ENCODE measurements at places on chromosomes 6 and 20. TPM values are rescaled to one million over a fixed set of nuclear protein-coding genes. Genes with fewer than 3 reads are reported as not detected.

Gene ADAM33
- 23.7 TPM for total RNA-seq

Gene GABRR1
- total RNA-seq: not detected

Gene TXLNB
- 66.0 TPM for total RNA-seq

- DNase-seq: peak; percentile 71
These were observed 518 bp downstream of the PEX6 start for GRCh38 chr6:42978487-42978838.

- no peak for DNase-seq
These were observed 453.8 kb upstream of the HS3ST5 start for GRCh38 chr6:114796576-114796975.

- no peak for DNase-seq
These were observed 22.7 kb upstream of the MCM3 start for GRCh38 chr6:52306972-52307870.

DNA sequence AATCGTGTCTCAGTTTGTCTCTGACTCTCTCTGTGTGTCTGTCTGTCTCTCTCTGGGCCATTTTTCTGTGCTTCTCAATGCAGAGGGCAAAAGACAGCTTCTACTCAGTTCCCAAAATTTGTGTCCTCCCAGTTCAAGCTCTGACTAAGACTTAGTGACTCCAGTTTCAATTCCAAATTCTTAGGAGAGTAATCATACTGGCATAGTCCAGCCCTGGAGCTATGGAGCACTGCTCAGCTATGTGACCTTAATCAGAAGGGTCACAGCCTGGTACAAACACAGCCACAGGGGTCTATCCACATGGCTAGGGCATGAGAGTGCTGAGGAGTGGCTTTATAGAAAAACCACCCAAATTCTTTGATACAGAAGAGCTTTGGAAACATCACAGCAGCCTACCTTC is 91.9 kb downstream of the FOXF2 start:
- no peak for DNase-seq

DNA sequence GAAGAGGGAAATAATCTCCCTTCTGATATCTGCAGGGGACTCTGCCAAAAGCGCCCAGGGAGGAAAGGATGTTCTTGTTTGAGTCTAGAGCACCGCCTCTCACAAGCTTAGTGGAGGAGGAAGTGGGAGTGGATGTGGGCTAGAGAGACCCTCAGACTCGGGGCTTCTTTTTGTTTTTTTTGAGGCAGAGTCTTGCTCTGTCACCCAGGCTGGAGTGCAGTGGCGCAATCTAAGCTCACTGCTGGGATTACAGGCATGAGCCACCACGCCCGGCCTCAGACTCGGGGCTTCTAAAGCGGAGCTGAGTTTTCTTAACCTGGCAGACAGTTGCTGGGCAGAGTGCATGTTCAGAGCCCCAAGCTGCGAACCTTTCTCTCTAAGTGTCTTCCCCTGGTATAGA is 310.8 kb downstream of the BMP7 start:
- DNase-seq: no peak

GRCh38 chr6:44253307-44254101 is 3.8 kb downstream of the SLC35B2 start:
- no peak for DNase-seq

DNA sequence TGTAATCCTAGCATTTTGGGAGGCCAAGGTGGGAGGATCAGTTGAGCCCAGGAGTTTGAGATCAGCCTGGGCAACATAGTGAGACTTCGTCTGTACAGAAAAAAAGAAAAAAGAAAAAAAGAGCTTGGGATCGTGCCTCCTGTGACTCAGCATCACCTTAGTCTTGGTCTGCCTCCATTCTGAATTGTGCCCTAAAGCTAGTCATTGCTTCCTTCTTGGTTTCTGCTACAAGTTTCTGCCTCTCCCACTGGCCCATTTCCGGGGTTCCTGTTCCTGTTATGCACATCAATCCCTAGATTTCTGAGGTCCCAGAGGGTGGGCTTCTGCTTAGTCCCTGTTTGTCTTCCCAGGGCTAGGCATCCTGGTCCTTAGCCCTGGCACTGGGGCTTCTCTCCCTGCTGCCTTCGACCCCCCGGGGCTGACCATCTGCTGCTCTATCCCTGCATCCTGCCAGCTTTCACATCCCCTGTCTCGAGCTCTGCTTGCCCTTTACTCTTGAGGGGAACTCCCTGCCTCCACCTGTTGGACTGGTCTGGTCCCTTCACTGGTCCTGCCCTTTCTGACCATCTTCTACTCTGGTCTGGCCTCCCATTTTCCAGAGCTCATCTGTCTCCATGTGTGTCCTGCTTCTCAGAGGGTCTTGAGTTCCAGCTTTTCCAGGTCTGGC is 77.5 kb upstream of the ESR1 start:
- DNase-seq: no peak

GRCh38 chr6:158022749-158023596 is 41.3 kb downstream of the SYNJ2 start:
- DNase-seq: no peak

- no peak for DNase-seq
These were observed 13.1 kb upstream of the CDK19 start for GRCh38 chr6:110828396-110828795.

Gene LGSN
- total RNA-seq: not detected

- no peak for DNase-seq
These were observed 54.2 kb downstream of the SYNDIG1 start for GRCh38 chr20:24523661-24524060.

Gene SEL1L2
- not detected for total RNA-seq

DNA sequence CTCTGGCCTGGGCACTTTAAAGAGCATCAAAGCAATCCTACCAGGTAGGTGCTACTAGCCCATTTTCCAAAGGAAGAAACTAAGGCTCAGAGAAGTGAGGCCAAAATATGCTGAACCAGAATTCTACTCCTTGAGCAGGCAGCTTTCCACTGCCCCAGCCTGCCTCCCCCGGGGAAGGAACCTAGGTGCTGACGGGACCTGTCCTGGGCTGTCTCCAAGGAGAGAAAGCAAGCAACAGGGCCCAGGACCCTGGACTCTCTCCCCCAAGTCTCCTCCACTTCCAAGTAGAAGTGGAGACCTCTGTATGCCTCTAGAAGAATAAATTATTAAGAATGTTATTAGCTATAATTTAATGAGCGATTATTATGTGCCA is 159.5 kb downstream of the MRPL14 start:
- DNase-seq: no peak

Gene DNMT3B
- total RNA-seq: 0.57 TPM

GRCh38 chr6:121550491-121551010 is 115.1 kb downstream of the GJA1 start:
- no peak for DNase-seq

DNA sequence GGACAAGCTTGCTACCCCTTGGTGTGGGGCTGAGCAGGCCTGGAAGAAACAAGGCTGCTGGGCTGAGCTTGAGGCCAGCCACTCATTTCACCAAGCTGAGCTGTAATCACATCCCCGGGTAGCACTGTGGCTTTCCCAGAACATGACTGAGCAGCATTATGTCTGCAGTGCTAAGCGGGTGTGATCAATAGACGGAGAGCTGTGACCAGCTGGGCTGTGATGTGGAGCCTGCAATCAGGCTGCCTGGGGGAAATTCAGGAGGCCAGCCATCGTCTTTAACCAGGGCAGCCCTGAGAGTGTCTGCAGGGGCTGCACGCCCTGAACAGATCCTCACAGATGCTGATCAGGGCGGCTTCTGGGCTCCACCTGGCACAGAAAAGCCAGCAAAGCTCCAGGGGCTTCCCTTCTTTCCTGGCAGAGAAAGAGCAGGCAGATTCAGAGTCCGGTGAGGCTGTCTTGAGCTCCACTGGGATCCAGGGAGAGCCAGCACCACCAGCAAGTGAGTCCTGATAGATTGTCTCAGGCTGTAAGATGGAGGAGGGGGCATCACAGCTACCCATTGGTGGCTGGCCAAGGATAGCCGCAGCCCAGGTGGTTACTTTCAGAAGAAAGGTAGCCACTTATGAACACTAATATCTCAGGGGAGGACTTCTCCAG is 165.9 kb downstream of the NRN1 start:
- DNase-seq: no peak

DNA sequence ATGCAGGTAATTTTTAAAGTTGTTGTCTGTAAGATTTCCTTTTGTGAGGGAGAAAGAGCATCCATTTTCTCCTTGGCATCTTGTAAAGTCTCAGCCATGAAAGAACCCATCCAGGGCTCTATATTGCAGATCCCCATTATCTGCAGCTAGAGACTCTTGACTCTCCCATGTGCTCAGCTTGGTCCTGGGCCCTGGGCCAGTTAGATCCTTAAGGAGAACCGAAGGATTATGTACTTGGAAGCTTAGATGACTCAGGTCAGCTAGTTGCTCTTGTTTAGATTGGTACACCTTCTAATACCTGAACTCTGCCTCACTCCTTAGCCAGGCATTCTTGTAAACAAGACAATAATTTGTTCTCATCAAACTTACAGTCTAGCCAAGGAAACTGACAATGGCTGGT is 1617.6 kb downstream of the KHDRBS2 start:
- no peak for DNase-seq

DNA sequence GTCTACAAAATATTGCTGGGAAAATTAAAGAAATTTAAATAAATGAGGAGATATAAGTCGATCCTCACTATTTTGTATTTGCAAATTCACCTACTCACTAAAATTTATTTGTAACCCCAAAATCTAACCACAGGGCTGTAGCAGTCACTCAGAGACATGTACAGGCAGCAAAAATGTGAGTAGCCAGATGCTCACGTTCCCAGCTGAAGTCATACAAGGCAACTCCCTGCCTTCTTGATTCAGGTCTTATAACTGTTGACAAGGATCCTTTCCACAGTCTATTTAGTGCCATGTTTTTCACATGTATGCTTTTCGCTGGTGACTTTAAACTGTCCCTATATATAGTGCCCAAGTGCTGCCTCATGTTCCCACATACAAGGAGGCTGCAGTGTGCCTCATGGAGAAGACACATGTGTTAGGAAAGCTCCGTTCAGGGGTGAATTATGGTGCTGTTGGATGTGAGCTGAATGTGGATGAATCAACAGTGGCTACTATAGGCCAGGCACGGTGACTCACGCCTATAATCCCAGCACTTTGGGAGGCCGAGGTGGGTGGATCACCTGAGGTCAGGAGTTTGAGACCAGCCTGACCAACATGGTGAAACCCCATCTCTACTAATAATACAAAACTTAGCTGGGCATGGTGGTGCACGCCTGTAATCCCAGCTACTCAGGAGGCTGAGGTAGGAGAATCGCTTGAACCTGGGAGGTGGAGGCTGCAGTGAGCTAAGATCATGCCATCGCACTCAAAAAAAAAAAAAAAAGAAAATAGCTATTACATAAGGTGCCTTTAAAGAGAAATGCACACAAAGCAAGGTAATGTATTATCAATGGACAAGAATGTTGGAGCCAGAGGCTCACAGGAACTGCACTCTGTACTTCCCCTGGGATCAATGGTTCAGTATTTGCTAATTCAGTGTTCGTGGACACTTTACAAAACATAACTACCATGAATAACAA is 55.3 kb downstream of the STK35 start:
- no peak for DNase-seq

DNA sequence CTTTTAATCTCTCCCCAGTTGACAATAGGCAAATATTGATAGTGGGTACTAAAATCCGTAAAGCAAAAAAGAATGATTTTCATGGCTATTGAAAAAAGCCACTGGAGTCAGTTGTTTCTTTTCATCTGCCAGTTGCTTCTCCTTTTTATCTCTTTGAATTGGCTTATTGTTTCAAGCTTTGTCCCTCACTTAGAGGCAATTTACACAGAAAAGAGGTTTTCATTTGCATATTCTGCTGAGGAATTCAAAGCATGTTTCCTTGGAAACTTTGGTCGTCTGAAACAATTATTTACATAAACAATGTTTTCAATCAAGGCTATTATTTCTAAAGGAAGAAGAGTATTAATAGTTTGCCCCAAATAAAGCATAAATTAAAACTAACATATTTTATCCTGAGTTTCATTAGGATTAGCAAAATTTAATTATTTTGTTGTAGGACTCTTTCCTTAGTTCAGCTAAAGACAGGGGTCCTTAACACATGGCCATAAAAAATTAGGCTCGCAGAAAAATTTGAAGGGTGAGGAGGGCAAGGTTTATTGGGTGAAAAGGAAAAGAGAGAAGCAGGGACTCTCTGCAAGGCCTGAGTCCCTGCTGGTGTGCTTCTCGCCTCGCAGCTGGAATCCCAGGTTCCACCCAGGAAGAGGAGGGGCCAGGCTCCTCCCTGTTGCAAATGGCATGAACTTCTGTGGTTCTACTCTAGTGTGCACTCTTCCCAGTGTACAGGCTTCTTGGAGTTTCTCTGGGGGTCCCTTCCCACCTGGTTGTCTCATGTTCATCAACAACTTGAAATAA is 138.8 kb upstream of the LAMA2 start:
- DNase-seq: no peak

- peak; percentile 85 for DNase-seq
These were observed 18.9 kb downstream of the PCNA start for GRCh38 chr20:5100684-5101347.

Gene RCAN2
- 146 TPM for total RNA-seq

Gene ECT2L
- total RNA-seq: 1.1 TPM

GRCh38 chr20:45039475-45039820 is 61.5 kb downstream of the KCNS1 start:
- no peak for DNase-seq

Gene C20orf204
- total RNA-seq: 0.53 TPM

GRCh38 chr6:125810445-125810844 is 19.7 kb downstream of the NCOA7 start:
- DNase-seq: no peak

Gene C6orf58
- not detected for total RNA-seq

- no peak for DNase-seq
These were observed 137.8 kb downstream of the SOD2 start for GRCh38 chr6:159555082-159555875.

DNA sequence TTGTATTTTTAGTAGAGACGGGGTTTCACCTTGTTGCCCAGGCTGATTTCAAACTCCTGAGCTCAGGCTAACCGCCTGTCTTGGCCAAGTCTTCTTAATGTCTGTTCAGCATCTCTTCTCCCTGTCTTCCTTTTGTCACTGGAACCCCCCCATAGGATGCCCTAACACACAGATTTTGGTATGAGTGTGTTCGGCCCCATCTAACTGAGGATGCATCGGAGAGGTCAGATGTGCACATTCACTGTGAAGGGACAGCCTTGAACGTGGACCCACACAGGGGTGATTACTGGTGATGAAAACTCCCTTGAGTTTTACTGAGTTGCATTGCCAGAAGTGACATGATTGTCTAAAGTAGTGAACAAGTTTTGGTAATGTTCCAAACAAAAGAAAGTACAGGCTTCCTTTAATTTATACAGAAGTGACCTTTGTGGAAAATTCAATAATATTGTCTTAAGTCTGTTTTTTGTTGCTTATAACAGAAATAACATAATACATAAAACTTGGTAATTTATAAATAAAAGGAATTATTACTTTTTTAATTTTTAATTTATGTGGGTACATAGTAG is 40.5 kb upstream of the NCOA3 start:
- no peak for DNase-seq

DNA sequence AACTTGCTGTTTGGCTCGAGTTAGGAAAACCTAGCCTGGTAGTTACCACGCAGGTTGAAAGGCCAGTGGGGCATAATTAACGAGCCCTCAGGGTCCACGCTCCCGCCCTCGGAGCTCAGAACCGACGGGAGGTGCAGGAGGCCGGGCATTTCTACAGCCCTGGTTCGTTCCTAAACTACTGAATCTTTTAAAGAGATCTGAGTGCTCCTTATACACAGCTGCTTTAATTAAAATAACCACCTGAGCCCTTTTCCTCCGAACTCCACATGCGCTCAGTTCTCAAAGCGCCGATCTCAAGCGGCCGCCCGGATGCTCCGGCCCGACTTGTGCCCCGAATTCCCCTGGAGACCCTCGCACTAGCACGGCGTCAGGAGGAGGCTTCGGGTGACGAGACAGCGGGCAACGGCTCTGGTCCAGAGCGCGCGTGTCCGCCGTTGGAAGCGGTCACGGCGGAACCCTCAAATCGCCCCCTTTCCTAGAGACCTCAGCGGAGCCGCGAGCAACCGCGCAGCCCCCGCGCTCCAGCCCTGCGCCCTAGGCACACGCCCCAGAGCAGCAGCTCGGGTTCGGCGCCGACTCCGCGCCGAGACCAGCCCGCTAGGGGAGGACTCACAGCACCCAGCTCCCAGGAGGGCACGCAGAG is 397 bp downstream of the WDR27 start:
- no peak for DNase-seq
